ENCODE measurements at places on chromosomes 1 and 21. TPM values are rescaled to one million over a fixed set of nuclear protein-coding genes. Genes with fewer than 3 reads are reported as not detected.

The PTCH2 gene
- total RNA-seq, result 0.10 TPM

The BCAN gene
- total RNA-seq, result 3.7 TPM

The CKS1B gene
- total RNA-seq, result 23.4 TPM

GRCh38 chr21:29676395-29676794, 263.4 kb downstream of the GRIK1 start:
- DNase-seq, result no peak

DNA sequence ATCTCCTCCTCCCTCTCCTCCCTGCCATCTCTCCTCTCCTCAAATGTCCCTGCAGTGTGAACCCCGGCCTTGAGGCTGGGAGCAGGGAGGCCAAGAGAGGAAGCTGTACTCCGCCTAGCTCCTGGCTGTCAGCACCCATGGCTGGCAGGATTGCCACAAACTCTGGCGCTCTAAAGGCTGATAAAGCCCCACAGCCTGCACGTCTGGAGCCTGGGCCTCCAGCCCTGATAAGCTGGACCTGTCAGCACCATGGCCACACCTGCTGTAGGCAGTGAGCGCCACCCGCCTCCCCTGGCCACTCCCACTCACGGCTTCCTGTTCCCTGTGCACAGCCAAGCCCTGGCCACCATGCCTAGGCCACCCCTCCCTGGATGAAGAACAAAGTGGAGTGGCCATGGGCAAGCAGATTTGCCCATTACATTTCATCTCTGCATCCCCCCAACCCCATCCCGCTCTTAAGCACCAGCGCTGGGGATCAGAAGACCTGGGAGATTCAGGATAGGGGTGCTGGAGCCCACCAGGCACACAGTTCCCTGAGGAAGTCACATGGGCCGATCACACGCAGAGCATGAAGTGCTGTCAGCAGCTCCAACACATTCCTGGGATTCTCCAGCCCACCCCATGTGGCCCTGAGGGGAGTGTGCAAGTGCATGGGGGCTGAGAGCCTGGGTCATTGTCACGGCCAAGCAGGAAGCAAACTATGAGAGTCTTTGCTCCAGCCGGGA, 24.2 kb upstream of the NPPB start:
- no peak for DNase-seq

DNA sequence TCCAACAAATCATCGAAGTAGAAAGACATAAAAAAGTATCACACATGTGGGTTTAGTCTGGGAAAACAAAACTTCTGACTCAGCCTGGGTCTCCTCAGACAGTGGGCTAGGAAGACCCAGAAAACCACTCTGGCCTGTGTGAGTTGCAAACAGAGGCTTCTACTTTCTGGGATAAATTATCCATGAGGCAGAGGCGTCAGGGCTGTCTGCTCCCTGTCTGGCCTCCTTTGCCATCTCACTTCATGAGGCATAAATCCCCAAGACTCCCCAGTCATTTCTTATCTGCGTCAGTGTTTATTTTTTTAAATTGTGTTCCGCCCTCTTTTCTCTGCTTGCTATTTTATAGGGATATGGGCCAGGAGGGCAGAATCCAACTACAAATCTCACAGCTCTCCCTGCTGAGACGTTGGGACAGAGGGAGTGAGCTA, 80.6 kb upstream of the TRABD2B start:
- no peak for DNase-seq

The ATP6V1G3 gene
- total RNA-seq, result not detected

- no peak for DNase-seq
Observed at GRCh38 chr1:46205791-46206190, 2.7 kb downstream of the LURAP1 start.

DNA sequence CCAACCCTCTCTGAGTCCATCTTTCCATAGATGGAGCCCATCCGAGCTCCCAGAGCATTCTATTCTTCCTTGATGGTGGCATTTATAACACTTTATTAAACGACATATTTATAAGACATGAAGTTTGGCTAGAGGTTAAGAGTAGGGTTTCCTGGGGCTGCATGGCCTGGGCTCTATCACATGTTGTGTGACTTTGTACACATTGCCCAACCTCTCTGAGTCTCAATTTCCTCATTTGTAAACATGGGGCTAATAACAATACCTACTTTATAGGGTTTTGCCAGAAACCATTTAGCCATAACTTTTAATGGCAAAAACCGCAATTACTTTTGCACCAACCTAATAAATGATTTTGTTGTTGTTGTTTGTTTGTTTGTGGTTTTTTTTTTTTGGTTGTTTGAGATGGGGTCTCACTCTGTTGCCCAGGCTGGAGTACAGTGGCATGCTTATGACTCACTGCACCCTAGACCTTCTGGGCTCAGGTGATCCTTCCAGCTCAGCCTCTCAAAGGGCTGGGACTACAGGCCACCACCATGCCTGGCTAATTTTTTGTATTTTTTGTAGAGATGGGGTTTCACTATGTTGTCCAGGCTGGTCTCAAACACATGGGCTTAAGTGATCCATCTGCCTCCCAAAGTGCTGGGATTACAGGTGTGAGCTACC, 13.9 kb upstream of the ASAP3 start:
- DNase-seq, result no peak

- DNase-seq, result no peak
Observed at GRCh38 chr1:93353286-93353685, 7.6 kb downstream of the DR1 start.

DNA sequence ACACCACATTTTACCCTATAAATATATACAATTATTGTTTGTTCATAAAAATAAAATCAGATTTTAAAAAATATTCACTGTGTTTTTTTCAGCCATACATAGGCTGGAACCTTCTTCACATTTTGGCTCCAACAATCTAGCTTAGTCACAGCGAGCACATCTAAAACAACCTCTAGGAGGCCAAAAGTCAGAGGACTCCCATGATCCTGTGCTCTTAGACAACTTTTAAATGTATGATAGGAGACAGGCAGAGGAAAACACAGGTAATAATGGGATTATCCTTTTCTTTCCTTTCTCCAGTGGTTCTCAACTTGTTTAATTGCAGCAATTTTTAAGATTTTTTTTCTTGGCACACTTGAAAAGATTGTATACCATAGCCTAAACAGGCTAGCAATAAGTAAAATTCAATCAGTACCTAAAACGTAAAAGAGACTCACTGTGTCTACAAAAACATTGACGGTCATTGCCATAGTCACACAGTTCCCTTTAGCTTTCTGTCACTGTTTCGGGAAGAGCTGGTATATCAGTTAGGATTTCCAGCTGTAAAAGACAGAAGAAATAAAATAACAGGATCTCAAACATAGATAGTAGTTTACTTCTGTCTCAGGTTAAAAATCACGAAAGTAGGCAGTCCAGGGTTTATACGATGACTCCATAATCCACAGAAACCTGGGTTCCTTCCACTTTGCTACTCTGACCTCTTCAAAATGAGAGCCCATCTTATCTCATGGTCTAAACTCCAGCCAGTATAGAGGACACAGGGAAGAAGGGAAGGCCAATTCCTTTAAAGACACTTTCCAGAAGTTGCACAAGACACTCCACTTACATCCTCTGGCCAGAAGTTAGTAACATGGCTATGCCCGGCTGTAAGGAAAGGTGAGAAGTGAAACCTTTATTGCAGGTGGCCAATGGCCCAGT, 39.2 kb upstream of the CR1L start:
- no peak for DNase-seq

DNA sequence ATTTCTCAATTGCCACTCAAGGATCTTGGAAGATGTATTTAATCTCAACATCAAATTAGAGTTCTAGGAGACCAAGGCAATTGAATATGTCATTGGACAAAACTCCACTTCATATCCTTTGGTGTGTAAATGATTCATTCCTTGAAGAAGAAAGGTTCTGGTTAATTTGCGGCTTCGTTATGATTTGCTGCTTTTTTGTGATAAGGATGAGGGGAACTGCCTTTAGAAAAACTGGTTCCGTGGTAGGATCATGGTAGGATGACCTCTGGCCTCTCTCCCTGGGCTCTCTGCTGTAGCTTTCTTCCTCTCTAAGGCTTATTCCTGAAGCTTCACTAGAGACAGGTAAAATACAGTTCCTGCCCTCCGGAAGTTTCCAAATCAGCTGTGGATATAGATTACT, 51.5 kb upstream of the ERRFI1 start:
- DNase-seq, result no peak

The LCE3D gene
- total RNA-seq, result not detected

The CLCNKB gene
- 0.60 TPM for total RNA-seq

- no peak for DNase-seq
Observed at GRCh38 chr1:55981010-55981650, 598.2 kb downstream of the PLPP3 start.

DNA sequence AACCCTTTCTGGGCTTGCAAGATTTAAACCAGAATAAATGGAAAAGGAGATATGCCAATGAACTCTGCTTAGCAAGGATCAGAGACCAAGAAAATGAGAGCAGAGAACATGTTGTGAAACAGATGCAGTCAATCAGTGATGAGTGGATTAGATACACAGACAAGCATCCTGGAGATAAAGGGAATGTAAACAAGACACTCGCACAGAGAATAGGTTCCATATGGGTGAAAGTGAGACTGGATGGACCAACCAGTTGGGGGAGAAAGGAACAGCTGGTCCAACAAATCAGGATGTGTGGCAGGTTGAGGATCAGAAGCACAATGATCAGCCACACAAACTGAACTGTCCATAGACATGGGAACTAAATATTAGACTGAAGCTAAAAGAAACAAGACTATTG, 338.2 kb downstream of the ASTN1 start:
- DNase-seq, result no peak

GRCh38 chr1:228158151-228159007, 7.2 kb upstream of the IBA57 start:
- DNase-seq, result no peak

DNA sequence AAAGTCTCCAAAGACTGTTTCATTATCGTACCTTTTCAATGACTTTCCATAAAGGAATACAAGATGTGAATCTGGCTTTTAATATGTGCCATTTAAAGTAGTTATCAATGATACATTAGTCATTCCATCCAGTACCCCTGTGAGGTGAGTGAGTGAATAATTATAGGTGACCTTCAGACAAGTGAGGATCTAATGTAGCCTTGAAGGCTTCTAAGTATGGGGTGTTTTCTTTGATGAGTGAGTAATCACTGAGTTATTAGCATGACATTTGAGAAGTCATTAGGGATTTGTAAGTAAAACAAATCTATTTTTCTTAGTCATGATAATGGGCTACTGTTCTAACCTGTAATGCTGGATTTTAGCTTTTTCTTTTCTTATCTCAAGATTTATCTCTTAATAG, 831.4 kb downstream of the ADGRL2 start:
- DNase-seq, result peak; percentile 85

The HCRTR1 gene
- not detected for total RNA-seq

- no peak for DNase-seq
Observed at GRCh38 chr1:89171067-89171438, 4.8 kb downstream of the GBP7 start.

DNA sequence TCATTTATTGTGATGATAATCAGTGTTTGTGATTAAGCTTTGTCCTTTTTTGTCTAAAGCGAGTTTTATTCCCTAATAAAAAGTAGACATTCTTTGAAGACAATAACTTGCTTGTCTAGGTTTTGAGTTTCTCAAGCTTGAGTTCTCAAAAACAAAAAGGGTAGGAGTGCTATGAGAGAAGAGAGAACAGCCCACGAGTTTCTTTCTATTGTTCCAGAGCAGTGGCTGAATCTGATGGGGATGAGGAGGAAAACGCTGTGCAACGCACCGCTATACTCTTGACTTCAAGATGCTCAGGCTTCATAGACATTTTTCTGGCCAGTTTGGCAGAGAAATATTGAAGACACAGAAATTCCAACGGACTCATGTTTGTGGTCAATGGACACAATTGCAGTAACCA, 669.8 kb upstream of the B3GALT2 start:
- DNase-seq, result peak; percentile 30

GRCh38 chr21:36889401-36889800, 77.1 kb downstream of the HLCS start:
- no peak for DNase-seq

The HPDL gene
- total RNA-seq, result 0.52 TPM

The DMBX1 gene
- total RNA-seq, result not detected

The OR2T11 gene
- not detected for total RNA-seq

The GFI1 gene
- total RNA-seq, result 0.05 TPM

The LPAR3 gene
- total RNA-seq, result 0.05 TPM

The SIM2 gene
- total RNA-seq, result 4.0 TPM

- DNase-seq, result peak; percentile 75
Observed at GRCh38 chr1:223704921-223705878, 7.1 kb upstream of the CAPN2 start.

The CNST gene
- 13.0 TPM for total RNA-seq

The ARMH1 gene
- total RNA-seq, result 6.7 TPM

- DNase-seq, result no peak
Observed at GRCh38 chr1:29186707-29187106, 5.0 kb upstream of the SRSF4 start.

- no peak for DNase-seq
Observed at GRCh38 chr1:41362749-41363590, 1.7 kb downstream of the FOXO6 start.

- peak; percentile 32 for DNase-seq
Observed at GRCh38 chr1:98920441-98921110, 84.1 kb downstream of the PLPPR5 start.

DNA sequence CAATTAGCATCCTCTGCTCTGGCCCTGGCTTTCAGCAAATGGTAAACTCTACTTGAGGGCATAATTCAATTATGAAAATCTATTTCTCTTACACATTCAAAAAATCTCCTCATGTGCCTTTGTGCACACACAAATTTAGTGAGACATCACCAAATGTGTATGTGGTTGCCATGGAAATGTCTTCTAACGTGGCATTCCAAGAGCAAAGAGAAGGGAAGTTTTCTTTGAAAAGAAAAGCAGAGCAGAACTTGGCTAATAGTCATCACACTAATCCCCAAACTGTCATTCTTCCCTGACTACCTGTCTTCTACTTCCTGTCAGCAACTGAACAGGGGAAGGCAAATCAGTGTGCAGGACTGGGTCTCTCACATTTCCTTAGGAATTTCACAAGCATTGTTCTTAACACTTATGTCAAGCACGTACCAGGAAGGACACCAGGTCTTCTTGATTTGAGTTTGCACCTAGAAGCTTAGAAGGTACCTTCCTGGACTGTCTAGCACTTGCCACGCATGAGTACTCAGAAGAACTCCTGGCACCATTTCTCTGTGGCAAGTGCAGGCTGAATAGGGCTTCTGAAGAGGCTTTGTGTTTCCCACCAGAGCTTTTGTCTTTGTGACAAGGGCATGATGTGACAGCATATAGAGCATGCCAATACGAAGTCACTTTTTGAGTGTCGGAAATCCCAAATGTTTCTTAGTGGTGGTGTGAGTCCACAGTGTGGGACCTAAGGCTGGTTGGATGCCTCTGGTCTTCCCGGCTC, 32.3 kb downstream of the MAN1C1 start:
- peak; percentile 16 for DNase-seq

DNA sequence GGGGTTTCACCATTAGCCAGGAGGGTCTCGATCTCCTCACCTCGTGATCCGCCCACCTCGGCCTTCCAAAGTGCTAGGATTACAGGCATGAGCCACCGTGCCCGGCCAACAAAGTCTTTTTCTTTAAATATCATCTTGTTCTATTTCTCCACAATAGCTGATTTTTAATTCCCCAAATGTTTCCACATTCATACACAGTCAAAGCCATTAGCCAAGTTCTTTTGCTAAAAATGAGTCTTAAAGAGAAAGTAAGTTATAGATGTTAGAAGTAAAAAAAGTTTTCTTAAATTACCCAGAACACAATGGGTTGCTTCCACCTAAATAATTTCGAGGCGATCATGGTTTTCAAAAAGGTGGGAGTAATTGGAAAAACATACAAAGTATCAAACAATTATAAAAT, 30.6 kb downstream of the C2CD2 start:
- DNase-seq, result no peak

All from renal cortical epithelial cell (primary cell).